ENCODE measurements at places on chromosomes 1 and 21. TPM values are rescaled to one million over a fixed set of nuclear protein-coding genes. Genes with fewer than 3 reads are reported as not detected.

The KCNH1 gene
- not detected for total RNA-seq

The MYBPH gene
- not detected for total RNA-seq

The LCE6A gene
- total RNA-seq, result not detected

GRCh38 chr21:46124926-46125845 is 27.3 kb downstream of the COL6A2 start:
- no peak for DNase-seq

GRCh38 chr1:46522969-46523320 is 28.5 kb downstream of the KNCN start:
- DNase-seq, result no peak

- DNase-seq, result peak; percentile 9
Measured at GRCh38 chr1:178768423-178768822, 43.4 kb downstream of the RALGPS2 start.

DNA sequence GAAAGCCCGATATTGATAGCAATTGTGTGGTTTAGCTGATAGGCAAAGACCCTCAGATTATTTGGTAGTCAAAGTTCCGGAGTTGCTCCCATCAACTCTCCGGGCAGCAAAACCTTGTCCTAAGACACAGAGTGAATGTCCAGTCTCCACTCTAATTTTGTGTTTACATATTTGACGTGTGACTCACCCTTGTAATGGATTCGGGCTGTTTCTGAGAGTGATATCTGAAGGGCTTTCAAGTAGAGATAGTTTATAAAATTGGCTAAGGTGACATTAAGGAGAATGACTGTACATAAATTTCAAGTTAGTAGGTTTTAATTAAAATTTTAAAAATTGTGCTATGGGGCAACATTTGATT is 154.2 kb downstream of the CNIH3 start:
- DNase-seq, result no peak

DNA sequence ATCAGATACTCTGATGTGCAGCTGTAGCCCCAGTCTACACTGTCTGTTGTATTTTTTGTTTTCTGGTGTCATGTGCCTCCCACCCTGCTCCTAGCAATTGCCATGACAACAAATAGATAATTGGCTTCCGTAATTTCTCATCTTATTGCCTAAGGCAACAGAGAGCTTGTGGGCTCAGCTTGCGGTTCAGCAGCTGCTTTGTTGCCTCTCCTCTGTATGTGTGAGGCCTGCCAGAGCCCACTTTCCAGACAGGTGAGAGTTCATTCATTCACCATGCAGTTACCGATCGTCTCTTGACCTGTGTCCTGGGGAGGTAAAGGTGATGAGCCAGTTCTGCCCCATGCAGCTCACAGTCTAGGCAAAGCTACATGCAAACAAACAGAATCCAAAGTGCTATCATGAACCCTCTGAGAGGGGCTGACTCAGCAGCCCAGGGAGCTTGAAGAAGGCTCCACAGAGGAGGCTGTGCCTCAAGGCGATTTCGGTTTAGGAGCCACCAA is 11.9 kb downstream of the LGALS8 start:
- no peak for DNase-seq

- DNase-seq, result no peak
Measured at GRCh38 chr1:89557956-89558355, 33.3 kb downstream of the LRRC8B start.

DNA sequence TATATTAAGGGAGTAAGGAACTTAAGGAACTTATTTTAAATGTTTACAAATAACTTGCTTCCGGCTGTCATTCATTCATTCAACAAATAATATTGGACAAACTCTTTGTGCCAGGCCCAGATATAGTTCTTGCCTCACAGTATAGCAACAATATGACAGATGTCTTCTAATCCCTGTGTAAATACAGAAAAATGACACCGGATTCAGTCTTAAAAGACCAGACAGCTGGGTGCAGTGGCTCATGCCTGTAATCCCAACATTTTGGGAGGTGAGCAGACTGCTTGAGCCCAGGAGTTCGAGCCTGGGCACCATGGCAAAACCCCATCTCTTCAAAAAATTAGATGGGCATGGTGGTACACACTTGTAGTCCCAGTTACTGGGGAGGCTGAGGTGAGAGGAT is 23.7 kb downstream of the EIF2B3 start:
- DNase-seq, result no peak

GRCh38 chr1:155981266-155982088 is 3.1 kb upstream of the ARHGEF2 start:
- no peak for DNase-seq

- no peak for DNase-seq
Measured at GRCh38 chr1:219871427-219872057, 56.8 kb downstream of the SLC30A10 start.

DNA sequence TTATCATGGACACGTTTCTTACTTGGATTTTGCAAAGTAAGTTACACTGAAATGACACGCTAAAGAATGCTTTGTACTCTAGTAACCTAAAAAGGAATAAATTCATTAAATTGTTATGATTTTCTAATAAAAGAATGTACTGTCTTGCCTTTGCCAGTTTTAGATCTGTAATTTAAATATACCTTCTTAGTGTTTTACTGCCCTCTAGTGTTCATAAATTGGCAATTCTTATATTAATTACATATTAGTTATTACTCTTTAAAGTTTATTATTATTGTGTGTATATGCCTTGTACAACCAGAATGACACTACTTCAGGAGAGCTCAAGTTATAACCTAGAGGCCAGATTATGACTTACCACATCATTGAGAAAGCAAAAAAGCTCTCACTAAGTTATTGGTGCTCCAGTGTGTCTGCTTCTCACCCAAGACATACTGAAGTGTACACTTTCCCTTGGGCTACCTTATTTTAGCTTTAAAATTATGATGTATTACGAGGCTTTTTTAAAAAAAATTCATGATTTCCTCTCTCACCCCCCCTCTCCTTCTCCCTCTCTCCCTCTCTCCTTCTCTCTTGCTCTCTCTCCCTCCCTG is 169.9 kb downstream of the HS2ST1 start:
- no peak for DNase-seq

Data from activated T-helper 2 cell treated with anti-CD3 and anti-CD28 coated beads, Interferon-gamma antibody, Interleukin-2, Interleukin-4, amounts not matched to agents 10 μg/mL and 5 μg/mL and 100 μg/mL, durations not matched to agents 14 hours and 24 hours and 36 hours (primary cell).